Islet precursor cell (in vitro differentiated cells): ENCODE measurements at places on chromosomes 2 and 18.

DNA sequence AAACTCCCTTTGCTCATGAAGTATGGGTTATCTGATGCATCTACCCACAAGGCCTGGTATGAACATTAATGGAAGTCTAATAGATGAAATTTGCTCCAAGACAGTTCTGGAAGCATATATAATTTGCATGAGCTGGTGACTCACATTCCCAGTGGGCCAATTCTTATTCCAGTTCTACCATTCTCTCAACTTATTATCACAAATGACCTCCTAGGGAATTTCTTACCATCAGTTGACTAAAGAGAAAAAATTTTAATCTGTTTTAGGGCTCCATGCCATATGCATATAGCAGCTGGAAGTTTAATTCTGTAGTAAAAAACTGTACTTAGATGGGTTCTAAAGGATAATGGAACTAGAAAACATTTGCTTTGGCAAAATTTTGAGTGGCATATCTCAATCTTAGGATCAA, 165.2 kb upstream of the COL3A1 start:
- DNase-seq = no peak

DNA sequence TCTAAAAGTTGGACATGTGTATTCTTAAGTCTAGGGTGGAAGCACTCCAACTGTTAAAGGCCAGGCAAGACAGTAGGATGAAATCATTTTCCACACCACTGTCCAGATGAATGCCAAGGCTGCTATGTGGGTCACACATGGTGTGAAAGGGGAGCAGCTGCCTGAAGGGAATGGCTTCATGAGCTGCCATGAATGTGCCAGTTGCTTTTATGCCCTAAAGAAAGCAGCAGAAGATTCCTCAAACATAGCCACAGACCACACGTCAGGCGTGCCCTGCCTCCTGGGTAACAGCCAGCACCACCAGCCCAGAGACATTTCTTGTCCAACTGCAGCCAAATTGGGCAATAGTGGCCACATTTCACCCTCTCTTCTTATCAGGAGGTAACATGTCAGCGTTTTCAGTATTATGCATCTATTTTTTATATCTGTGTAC, 130.2 kb downstream of the MTCL1 start:
- DNase-seq = no peak

GRCh38 chr2:37894601-37895000, 30.5 kb upstream of the RMDN2 start:
- DNase-seq = no peak

DNA sequence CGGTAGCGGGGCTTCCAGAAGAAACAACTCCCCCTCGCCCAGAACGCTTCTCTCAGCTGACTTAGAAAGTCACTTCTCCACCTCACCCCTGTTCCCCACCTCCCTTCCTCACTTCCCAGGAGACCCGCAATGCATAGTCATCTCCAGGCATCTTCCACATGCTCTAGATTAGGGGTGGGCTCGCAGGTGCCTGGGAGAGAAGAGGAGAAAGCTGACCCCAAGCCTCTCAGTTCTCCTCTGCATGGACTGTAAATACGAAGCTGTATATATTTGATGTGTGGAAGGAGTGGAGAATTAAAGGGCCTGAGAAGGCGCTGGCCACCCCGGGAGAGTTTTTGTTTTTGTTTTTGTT, 1.8 kb downstream of the MAL start:
- DNase-seq = no peak

- DNase-seq = no peak
Observed at GRCh38 chr18:11050966-11051365, 98.4 kb downstream of the PIEZO2 start.

GRCh38 chr2:228273159-228273558, 91.7 kb upstream of the SPHKAP start:
- DNase-seq = no peak

- peak; percentile 95 for DNase-seq
Observed at GRCh38 chr2:219308142-219309101, 779 bp downstream of the PTPRN start.

DNA sequence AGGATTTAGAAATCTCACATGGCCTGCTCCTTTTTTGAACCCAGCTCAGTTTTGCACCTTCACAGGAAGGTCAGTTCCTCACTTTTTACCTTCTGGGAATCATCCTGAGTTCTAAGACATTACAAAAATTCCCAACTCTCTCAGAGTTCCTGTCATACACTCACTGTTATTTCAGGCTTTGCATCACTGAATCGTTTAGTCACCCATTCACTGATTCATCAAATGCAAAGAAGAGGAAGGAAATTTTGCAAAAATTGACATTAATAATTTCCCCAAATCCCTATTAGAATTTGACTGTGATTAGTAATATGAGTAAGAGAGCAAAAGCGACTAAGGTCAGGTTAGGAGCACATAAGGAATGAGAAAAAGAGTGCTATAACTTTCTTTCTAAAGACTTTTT, 197.5 kb downstream of the PDE1A start:
- no peak for DNase-seq

- peak; percentile 69 for DNase-seq
Observed at GRCh38 chr2:23566241-23567142, 181.5 kb downstream of the KLHL29 start.

GRCh38 chr2:178484245-178485041, 4.2 kb downstream of the PLEKHA3 start:
- DNase-seq = no peak

- DNase-seq = no peak
Observed at GRCh38 chr18:10329101-10329500, 125.3 kb upstream of the APCDD1 start.

DNA sequence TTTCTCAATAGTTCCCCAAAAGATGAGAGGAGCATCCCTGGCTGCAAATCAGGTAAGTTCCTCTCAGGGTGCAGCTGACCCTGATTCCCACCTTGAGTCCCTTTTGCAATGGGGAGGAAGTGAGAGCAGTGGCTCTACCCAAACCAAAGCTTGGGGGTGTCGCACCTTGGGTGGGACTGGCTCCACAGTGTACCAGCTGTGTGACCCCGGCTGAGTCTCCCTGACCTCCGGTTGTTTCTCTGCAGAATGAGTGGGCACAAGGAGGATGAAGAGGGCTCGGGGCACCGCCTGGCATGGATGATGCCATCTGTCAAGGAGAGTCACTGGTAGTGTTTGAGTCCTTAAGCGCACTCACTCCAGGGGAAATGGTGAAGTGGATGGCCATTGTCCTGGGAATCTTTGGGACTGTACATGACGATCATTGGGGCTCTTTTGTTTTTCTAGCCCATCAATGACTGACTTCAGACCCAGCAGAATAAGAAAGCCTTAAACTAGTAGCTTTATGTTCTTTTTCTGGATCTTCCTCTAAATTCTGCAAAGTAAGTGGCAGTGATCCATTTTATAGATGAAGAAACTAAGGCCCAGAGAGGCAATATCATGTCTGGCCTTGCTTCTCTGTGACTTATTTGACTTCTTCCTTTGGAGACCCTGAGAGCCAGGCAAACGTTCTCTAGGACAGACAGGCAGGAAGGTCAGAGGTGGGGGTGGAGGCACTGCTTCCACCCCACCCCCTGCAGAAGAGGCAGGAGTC, 106.3 kb upstream of the ST3GAL5 start:
- DNase-seq = peak; percentile 27

- peak; percentile 62 for DNase-seq
Observed at GRCh38 chr2:177724398-177725287, 332.1 kb downstream of the AGPS start.

DNA sequence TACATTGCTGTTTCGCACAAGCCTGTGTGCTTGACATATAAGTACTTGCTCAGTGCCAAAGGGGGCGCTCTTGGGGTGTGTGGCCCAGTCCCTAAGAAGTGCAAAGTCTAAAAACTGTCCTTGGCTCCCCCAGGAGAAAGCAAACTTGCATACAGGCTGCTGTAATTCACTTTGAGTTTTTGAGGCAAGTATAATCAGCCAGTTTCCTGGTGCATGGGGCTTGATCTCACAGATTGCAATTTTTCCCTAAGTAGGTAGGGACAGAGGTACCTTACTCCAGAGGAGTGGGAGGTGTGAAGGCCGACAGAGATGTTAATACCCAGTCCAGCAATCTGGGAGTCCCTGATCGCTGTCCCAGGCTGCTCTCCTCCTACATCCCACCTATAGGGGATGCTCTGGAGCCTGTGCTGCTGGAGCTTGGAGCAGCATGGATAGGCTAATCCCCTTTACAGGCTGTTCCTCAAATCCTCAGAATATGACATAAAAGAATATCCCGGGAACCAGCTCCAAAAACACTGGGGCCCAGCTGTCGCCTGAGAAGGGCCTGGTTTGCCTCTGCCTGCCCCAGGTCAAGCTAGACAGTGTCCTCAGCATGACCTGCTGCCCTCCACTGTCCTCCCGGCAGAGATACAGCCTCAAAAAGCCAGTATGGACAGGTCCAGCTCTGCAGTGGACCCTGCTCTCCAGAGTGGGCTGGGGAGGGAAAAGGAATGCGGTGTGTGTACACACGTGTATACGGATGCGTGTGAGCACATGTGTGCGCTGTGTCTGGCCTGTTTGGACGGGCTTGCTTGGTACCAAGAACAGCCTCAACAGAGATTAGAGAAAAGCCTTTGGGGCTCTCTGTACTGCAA, 136.5 kb upstream of the HAAO start:
- peak; percentile 78 for DNase-seq

GRCh38 chr18:78430131-78430758, 549.4 kb upstream of the SALL3 start:
- no peak for DNase-seq

GRCh38 chr2:159187106-159187505, 99.4 kb downstream of the WDSUB1 start:
- DNase-seq = no peak

GRCh38 chr2:47534179-47534919, 131.4 kb downstream of the MSH2 start:
- DNase-seq = peak; percentile 77

- no peak for DNase-seq
Observed at GRCh38 chr2:64828261-64828660, 160.9 kb upstream of the SLC1A4 start.

DNA sequence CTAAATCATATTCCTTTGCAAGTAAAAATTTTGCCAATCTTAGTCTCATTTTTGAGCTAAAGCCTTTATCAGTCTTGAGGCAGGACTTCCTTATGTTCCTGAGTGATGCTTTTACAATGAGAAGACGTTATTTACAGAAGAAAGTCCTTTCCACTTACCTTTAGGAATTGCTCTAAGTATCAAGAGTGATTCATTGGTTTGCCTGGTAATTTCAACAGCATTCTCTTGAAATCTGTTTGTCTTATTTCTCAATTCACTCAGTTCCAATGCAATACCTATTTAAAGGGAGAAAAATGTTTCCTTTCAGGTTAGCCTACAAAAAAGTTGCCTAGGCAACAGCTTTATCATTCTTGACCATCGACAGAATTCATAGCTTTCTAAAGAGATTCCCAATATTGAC, 137.2 kb downstream of the LAMA1 start:
- no peak for DNase-seq

DNA sequence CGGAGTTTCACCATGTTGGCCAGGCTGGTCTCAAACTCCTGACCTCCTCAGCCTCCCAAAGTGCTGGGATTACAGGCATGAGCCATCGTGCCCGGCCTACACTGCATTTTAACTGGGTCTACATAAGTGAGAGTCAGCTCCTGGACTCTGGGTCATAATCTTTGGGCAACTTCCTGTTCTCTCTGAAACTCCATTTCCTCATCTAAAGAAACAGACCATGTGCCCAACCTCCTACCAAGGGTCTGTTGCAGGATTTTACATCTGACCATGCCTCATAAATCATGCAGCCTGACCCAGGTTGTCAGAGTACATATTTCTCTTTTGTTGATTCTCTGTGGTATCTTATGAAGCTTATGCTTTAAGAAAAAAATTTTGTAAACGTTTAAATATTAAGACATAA, 280.4 kb downstream of the ALPK2 start:
- no peak for DNase-seq

DNA sequence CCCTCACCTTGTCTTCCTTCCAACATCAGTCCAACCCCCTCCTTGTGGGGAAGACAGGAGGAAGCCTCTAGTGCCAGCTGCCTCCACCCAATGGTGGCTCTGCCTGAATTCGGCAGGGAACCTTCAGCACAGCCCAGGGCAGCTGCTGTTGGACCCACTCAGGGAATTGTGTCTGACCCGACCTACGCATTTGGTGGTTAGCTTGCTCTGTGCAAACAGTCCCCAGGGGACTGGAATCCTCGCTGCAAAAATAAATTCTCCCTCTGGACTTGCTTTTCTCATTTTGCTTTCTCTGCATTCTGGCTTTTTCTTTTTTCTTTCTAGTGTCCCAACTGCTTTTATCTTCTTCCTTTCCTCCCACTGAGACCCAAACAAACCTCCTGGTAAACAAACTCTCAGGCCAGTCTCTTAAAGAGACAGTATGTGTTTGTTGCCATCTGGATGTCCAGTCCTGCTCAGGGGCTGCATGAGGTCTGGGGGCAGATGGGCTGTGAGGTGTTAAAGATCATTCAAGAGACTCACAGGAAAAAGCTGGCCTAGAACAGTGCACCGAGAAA, 137.7 kb upstream of the HAAO start:
- DNase-seq = no peak

DNA sequence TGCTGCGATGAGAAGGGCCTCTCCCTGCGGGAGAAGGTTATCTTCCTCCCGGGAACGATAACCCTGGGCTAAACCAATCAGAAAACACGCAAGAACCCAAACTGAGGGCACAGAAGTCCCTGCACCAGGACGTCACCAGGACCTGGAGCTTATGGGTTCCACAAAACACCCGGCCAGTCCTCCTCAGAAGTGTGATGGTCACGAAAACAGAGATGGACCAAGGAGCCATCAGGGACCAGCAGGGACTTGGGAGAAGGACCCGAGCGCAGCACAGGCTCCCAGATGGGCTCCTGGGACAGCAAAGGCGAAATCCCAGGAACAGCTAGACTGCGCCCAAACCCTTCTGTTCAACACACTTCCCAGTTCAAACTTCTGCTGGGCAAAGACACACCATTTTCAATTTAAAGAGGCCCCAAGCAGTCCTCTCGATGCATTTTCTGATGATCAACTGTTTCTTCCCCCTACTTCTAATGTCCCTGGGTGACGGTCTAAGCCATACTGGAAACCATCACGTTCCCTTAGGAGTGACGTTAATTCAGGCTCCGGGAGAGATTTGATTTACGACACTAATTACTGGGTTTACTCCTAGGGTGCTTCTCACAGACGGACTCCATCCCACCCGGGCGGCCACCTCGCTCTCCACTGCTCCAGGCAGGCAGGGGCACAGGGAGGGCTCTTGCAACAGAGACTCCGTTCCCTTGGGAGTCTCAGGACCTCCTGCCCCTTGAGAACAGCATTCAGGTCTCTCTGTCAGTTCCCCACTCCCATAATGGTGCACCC, 29.2 kb downstream of the ZNF516 start:
- DNase-seq = no peak

GRCh38 chr2:5693287-5694201, 1.4 kb downstream of the SOX11 start:
- peak; percentile 68 for DNase-seq

GRCh38 chr2:168716839-168717238, 85.6 kb upstream of the NOSTRIN start:
- DNase-seq = no peak
